Stimulated activated CD4-positive, alpha-beta T cell treated with anti-CD3 and anti-CD28 coated beads, Interleukin-1b, Interleukin-23, amount 100 ng/mL, for 1 hour (primary cell): ENCODE measurements at places on chromosomes 5 and 9.

DNA sequence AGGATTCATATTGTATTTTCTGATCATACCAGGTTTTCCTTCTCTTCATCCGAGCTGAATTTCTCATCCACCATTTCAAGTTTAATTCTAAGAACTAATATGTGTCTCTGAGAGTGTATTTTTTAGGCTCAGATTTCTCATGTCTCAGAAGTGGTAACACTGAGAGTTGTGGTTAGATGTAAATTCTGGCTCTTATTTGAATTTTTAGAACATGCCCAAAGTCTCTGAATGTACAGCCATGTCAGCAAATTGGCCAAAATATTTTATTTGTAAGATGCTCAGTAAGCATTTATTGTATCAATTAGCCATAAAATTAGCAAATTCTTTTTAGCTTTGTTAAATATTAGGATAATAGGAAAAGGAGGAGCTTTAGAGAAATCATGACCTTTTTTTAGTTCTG lies 16.6 kb downstream of the SV2C start:
- no peak for DNase-seq

GRCh38 chr5:157359356-157360055 lies 93.6 kb downstream of the CYFIP2 start:
- DNase-seq = no peak

DNA sequence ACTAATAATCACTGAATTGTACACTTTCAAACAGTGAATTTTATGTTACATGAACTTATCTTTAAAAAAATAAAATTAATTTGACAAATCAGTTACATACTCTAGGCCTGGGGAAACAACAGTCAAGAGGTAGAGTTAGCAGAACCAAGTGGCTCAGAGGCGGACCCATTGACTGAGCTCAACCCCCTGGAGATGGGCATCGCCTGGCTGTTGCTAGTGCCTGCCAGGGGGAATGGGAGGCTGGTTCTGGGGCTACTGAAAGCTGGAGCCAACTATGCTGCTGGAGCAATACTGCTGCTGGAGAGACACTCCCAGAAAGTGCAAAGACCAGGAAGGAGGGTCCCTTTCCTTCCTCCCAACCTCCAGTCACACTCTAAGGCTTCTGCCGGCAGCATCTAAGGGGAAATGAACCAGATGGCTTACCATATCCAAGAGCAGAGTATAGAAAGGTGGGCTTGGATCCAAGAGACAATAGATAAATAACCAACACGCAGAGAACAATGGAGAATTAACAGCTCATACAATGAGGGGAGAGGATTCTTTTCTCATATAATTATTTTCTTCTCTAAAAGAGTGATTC lies 40.3 kb upstream of the ANKRD55 start:
- DNase-seq = no peak

DNA sequence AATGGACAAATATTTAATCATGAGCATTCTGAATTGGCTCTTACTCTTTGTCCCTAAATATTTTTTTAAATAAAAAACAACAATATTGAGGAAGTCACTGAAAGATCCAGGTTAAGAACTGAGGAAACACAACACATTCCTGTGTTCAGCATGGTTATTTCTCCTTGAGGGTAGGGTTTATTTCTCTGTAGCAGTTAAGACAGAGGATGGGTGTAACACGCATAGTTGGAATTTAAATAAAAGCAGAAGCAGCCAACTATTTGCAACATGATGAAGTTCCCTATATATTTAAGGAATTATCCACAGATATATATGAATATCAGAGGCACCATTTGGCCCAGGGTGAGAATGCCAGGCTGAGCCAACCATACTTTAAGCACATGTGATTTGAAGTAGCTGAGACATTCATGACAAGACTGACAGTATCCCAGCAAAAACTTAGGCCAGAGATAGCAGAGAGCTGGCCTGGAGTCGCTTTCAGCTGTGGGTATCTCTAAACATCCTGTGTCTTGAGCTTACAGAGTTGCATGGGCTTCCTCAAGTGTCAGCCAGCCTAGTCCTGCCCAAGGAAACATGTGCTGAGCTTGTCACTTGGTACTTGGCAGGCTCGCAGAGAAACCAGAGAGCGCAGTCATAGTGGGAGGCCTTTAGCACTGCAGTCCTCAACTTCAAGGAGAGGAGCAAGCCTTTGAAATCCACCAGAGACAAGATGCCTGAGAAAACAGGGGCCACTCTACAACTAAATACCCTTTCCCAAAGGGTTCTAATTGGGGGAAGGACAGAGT lies 43.6 kb downstream of the SEMA5A start:
- no peak for DNase-seq

GRCh38 chr5:59685793-59686192 lies 207.7 kb downstream of the PDE4D start:
- DNase-seq = no peak

- DNase-seq = no peak
These were observed 49.0 kb upstream of the ABL1 start for GRCh38 chr9:130785940-130786508.

DNA sequence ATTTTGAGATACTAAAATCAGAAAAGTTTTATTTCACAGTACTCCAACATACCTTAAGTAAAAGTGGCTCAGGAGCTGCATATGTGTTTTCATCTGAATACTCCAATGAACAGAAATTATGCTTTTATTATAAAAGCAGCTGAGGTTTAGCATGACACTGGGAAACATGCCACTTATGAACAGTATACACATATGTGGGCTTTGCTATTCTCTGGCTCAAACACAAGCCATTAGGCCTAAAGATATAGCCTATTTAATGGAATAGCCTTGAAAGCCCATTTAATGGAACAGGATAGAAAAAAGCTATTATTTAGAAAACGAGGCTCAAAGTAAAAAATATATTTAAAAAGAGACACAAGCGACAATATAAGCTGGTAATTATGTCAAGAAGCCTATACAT lies 74.1 kb downstream of the SLC38A9 start:
- DNase-seq = no peak

DNA sequence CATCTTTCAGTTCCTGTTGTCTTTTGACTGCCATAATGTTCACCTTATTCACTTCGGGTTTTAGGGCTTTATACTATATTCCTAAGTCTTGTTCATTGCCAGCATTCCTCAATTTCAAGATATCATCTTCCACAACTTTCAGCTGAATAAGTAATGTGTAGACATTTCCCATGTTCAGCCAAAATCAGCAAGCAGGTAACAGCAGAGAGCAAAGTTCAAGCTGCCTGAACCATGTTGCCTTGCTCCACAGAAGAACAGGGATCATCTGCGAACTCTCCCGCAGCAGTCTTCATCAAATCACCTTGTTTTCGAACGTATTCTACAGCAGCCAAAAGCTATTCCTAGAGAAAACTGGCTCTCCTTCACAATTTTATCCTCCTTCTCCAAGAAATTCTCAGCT lies 95.3 kb upstream of the CCDC112 start:
- DNase-seq = no peak

DNA sequence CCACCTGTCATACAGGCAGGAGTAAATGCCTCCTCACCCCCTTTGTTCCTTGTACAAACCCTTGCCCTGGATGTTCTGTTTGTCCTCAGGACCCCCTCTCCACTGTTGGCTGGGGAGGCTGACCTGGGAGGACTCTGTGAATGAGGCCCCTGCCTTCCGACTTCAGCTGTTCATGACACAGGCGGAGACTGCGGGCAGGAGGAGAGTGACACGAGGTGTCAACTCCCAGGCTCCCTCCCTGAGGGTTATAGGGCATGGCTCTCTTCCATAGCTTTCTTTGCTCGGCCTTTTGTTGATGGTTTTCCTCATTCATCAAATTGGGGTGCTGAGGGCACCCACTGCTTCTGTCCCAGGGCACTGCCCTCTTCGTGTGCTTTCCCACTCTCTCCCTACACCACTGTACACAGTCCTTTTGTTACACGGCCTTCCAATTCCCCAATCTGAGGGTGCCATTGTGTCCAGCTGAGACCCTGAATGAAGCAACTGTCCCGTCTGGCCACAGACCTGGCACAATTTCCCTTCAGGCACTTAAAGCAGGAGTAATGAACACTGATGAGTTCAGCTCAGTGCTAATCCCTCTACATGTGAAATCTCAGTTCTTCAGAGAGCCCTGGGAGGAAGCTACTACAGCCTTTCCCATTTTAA lies 33.8 kb downstream of the KCNIP1 start:
- DNase-seq = no peak

GRCh38 chr9:133286523-133286922 lies 11.5 kb upstream of the ABO start:
- no peak for DNase-seq

- no peak for DNase-seq
These were observed 110.7 kb upstream of the NFIL3 start for GRCh38 chr9:91534374-91534773.

- DNase-seq = no peak
These were observed 15.0 kb downstream of the HMMR start for GRCh38 chr5:163475411-163475810.

DNA sequence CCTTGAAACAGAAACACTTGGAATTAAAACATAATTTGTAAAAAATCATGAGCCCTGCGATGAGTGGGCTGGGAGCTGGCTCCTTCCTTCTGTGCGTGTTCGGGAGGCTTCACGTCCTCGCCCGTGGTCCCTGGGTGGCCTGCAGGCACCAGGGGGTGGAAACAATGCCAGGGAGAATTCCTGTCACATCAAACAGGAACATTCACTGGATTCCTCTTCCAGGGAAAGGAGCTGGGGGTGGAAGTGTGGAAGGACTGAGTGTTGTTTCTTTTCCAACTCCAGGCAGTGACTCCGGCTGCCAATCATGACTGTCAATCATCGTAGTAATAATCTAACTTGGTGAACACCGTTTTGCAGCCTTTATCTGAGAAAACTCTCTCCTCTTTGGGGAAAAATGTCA lies 10.3 kb downstream of the TOR1A start:
- no peak for DNase-seq

DNA sequence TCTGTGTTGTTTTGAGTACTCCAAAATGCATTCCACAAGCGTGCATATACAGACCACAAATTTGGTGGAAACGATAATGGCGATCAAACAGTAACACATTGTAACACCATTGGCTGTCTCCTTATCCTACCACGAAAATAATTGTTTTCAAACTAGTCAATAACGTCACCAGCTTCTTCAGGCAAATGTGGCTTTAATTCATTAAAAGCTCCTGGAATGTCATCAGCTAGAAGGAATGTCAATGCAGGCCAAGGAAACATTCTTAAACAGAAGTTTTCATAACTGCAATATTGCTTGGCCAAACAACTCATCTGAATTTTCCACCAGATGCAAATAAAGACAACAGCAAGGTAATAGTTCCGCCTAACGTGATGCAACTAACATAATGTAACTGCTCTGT lies 71.6 kb upstream of the XPA start:
- DNase-seq = no peak

DNA sequence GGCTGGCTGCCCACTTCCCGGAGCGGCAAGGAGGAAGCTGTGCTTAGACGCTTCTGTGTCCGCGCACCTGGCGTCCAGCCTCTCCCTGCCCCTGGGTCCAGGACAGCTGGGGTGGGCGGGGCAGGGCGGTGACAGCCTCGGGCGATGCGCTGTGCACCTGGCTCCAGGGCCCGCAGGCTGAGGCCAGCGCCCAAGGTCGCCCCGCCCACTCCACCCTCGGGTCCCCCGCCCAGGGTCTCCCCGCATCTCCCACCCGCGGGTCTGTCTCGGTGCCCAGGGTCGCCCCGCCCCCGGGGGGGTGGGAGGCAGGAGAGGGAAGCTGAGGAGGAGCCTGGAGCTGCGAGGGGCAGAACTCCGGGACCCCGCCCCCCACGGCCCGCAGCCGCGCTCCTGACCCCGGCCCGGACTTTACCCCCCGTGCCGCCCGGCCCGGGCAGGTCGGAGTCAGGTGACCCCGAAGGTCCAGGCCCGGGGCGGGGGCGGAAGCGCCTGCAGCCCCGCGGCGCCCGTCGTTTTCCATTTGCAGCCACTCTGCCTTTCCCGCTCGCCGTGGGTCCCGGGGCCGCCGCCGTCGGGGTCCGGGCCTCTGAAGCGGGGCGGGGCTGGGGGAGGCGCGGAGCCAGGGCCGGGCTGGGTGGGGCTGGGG lies at the start of gene ENTPD8:
Gene ENTPD8 (minus strand): TSS at position 69 of the 646 bp plus-strand sequence. CDS start 3,072 bp downstream, outside the sequence.
- DNase-seq = no peak

GRCh38 chr9:124218987-124219461 lies 38.7 kb upstream of the NEK6 start:
- no peak for DNase-seq

GRCh38 chr5:76199336-76200318 lies 116.4 kb downstream of the SV2C start:
- no peak for DNase-seq

DNA sequence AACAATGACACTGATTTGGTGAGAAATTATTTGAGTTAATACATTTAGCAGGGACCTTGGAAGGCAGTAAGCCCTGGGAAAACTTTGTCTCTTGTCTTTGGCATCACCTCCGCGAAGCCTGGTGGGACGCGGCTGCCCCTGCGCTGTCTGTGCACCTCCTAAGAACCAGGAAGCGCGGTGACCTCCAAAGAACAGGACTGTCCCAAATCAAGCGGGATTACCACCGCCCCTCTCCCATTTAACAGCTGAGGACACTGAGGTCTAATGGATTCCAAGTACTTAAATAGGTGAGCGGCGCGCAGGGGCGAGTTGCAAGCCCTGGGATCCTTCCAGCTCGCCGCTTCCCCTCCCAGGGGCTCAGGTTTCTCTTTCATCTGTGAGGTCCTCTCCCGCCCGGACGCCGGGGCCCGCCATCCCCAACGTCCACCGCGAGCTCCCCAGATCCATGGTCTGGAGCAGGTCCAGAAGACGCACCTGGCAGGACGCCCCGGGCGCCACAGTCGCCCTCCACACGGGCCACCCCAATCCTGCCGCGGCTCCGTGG lies 432 bp downstream of the STARD4 start:
- DNase-seq = no peak

- no peak for DNase-seq
These were observed 28.4 kb upstream of the TIFAB start for GRCh38 chr5:135480511-135480910.

GRCh38 chr5:153896701-153897100 lies 142.0 kb downstream of the FAM114A2 start:
- no peak for DNase-seq

- DNase-seq = no peak
These were observed 2.0 kb upstream of the APC start for GRCh38 chr5:112735702-112736101.

DNA sequence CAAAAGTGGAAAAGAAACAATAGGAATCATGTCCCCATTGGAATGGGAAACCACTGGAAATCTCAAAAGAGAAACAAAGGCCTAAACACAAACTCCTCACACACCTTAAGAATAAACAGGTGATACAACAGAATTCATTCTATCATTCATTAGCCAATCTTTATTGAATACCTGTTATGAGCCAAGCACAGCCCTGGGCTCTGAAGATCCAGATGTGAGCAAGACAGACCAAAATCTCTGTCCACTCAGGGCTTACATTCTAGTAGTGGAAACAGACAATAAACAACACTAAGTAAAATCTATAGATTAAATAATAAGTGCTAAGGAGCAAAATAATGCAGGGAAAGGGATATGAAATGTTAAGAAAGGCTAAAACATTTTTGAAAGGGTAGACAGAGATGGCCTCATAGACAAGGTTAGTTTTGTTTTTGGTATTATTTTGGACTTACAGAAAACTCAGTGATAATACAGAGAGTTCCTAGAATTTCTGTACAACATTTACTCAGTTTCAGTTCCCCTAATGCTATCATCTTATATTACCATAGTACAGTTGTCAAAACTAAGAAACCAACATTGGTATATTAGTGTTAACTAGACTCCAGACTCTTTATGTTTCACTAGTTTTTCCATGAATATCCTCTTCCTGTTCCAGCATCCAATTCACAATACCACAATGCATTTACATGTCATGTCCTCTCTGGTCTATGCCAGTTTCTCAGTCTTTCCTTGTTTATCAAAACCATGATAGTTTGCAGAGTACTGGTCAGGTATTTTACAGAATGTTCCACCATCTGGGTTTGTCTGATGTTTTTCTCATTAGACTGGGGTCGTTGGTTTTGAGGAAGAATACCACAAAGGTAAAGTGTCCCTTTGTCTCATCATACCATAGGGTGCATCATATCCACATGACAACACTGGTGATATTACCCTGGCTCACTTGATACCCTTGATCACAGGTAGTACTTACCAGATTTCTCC lies 103.7 kb downstream of the SIL1 start:
- no peak for DNase-seq
